ENCODE measurements at places on chromosomes 6 and 20.

GRCh38 chr6:45253453-45253852 lies 74.7 kb upstream of the RUNX2 start:
- no peak for DNase-seq

DNA sequence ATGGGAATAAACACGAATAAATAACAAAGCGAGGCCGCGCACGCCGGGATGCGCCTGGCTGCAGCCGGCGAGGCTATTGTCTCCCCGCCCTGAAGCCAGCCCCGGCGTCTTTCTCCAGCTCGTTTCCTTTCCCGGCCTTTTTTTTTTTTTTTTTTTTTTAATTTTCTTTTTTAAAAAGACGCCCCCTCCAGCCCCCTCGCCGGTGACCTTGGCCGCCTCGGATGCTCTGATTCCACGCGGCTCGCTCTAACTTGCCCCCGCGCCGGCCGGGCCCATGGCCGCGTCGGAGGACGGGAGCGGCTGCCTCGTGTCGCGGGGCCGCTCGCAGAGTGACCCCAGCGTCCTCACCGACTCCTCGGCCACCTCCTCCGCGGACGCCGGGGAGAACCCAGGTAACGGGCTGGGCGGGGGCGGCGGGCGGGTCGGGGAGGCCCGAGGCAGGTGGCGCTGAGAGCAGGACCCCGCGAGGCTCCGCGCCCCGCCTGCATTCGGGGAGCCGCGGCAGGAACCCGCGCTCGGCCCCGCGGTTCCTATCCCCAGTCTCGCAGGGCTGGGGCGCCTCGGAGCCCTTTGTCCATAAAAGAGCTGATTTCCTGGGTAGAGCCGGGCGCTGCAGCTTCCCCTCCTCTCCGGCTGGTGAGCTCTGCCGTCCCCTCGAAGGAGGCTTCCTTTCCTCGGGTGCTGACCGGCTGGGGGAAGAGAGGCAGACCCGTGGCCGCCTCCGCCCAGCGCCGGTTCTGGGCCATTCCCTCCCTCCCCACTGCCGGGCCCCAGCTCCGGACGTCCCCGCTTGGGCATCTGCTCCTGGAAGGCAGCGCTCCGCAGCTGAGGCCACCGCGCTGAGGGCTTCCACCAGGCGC lies 631 bp downstream of the PHACTR3 start:
- no peak for DNase-seq

- DNase-seq = no peak
Measured at GRCh38 chr20:36097337-36098151, 57.0 kb upstream of the EPB41L1 start.

DNA sequence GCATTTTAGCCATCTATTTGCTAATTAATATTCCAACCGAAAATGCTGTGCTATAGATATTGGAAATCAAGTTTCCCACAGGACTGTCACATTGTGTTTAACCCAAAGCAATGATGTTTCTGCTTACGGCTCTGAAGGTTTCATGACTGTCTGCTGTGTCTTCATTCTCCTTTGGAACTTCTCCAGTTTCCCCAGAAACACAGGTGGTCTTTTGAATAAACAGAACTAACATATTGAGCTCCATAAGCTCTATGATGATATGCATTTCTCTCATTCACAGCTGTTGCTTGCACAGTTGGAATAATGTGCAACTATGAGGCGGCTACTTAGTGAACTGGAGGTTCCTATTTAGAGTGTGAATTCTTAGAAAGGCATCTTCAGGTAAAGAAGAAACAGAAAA lies 266.0 kb upstream of the ID4 start:
- DNase-seq = no peak

DNA sequence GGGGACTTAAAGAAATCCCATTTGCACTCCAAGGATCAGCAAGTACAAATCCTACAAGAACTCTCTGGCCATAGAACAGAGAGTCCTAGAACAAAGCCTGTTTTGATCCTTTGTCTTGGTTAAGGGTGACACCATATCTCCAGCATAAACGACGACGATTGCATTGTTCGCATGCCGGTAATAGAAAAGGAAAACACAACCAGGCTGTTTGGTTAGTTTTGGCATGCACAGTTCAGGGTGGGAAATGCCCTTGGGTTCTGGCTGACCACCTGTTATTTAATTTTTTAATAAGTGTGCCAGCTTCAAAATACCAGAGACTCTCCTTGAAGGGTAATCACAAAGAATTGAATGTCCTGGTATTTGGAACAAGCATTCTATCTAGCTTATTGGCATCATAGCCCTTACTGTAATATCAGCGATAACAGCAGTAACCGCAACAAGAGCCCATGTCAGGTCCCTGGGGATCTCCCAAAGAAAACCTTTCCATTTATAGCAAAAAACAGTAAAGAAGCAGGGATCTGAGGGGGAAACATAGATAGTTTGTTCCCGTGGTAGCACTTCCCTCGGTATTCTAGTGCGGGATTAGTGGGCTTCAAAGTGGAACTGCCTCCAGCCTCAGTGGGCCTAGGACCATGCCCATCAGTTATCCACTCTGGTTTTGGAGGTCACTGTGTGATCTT lies 77.1 kb downstream of the TMEM170B start:
- DNase-seq = no peak

DNA sequence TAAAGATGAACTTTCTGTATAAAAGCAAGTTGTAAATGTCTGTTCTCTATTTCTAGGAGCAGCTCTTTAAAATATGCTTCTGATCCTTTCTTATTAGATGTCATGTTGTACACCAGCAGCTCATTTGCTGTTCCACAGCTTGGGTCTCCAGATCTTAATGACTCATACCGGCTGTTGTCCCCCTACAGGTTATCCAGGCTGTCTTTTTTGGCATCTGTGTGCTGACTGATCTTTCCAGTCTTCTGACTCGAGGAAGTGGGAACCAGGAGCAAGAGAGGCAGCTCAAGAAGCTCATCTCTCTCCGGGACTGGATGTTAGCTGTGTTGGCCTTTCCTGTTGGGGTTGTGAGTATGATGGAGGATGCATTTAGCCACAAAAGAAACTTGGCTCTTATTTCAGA lies 76.0 kb downstream of the AIG1 start:
- DNase-seq = no peak

GRCh38 chr6:139679516-139680179 lies 305.2 kb upstream of the CITED2 start:
- DNase-seq = no peak

DNA sequence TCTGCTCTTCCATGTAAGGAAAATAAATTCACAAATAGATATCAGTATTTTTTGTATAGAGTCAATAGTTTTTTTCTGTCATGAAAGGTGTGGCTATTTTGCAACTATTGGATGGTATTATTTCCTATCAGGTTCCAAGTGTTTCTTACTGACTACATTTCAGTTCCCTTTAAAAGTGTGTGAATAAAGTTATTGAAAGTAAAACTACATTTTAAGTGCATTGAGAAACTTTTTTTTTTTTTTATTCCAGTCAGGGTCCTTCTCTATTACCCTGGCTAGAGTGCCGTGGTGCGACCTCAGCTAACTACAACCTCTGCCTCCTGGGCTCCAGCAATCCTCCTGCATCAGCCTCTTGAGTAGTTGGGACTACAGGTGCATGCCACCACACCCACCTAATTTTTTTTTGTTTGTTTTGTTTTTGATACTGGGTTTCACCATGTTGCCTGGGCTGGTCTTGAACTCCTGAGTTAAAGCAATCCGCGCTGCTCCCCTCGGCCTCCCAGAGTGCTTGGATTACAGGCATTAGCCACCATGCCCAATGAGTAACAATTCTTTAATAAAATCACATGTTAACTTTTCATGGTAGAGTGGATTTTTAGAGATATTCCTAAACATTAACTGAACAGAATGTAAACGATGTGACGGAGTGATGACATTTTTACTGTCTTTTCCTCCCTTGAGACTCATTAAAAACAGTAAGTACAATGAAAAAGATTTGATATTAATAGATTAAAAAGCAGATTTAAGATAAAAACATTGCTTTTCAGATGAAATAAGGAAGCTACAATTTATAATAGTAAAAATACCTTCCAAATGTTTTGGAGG lies 69.7 kb upstream of the ADGRF4 start:
- DNase-seq = no peak

- DNase-seq = no peak
Measured at GRCh38 chr20:8334641-8335040, 202.6 kb downstream of the PLCB1 start.

DNA sequence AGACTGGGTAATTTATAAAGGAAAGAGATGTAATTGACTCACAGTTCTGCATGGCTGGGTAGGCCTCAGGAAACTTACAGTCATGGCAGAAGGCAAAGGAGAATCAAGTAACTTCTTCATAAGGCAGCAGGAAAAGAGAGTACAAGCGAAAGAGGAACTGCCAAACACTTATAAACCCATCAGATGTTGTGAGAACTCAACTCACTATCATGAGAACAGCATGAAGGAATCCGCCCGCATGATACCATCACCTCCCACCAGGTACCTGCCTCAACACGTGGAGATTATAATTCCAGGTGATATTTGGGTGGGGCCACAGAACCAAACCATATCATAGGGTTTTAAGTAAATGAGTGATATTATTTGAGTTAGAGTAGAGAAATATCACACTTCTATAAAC lies 189.3 kb downstream of the TSHZ2 start:
- no peak for DNase-seq

GRCh38 chr6:32195902-32196681 lies 3.6 kb upstream of the GPSM3 start:
- DNase-seq = peak; percentile 99

Measured in Calu3 (cell line).